ENCODE measurements at places on chromosomes 12 and 14. TPM values are rescaled to one million over a fixed set of nuclear protein-coding genes. Genes with fewer than 3 reads are reported as not detected.

The ARPC3 gene
- total RNA-seq: 184 TPM

The LMO3 gene
- 39.4 TPM for total RNA-seq

The SPTB gene
- 1.7 TPM for total RNA-seq

The TMEM132C gene
- total RNA-seq: 0.31 TPM

The PAPLN gene
- total RNA-seq: 2.0 TPM

The DENR gene
- total RNA-seq: 68.4 TPM

The LUM gene
- 0.16 TPM for total RNA-seq

The C14orf119 gene
- 42.2 TPM for total RNA-seq

The SYNE3 gene
- total RNA-seq: 0.44 TPM

The PLEKHD1 gene
- 2.0 TPM for total RNA-seq

The RNASE8 gene
- not detected for total RNA-seq

The SERPINA4 gene
- 5.9 TPM for total RNA-seq

The CCDC60 gene
- total RNA-seq: 23.4 TPM

The ADCY4 gene
- total RNA-seq: 0.75 TPM

The CCDC175 gene
- total RNA-seq: 0.20 TPM

The DNAI7 gene
- total RNA-seq: 3.1 TPM

The CCDC91 gene
- total RNA-seq: 51.3 TPM

The AKAP5 gene
- 1.1 TPM for total RNA-seq

The ART4 gene
- 0.29 TPM for total RNA-seq

All from progenitor cell of endocrine pancreas (in vitro differentiated cells).